ENCODE measurements at places on chromosomes 12 and 14.

DNA sequence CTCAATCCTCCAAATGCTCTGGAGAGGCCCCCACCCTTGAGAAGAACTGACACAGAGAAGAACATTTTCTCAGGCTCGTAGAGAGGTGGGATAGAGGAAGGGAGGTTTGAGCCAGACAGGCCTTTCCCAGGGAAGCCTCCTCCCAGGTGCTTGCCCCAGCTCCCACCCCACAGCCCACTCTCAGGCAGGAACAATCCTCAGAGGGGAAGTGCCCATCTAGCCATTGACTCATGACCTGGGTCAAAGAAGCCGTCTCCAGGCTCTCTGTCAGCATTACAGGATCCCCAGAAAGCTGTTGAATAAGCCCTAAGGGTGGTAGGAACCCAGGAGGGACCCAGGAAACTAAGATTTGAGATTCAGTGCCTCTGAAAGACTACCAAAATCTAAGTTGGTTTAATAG lies 3.8 kb downstream of the AQP6 start:
- no peak for DNase-seq

- DNase-seq = no peak
Observed at GRCh38 chr12:118166946-118167345, 31.0 kb downstream of the PEBP1 start.

- no peak for DNase-seq
Observed at GRCh38 chr12:56205445-56205844, 16.2 kb upstream of the SMARCC2 start.

- DNase-seq = peak; percentile 57
Observed at GRCh38 chr12:93167841-93168492, 209.8 kb upstream of the NUDT4 start.

DNA sequence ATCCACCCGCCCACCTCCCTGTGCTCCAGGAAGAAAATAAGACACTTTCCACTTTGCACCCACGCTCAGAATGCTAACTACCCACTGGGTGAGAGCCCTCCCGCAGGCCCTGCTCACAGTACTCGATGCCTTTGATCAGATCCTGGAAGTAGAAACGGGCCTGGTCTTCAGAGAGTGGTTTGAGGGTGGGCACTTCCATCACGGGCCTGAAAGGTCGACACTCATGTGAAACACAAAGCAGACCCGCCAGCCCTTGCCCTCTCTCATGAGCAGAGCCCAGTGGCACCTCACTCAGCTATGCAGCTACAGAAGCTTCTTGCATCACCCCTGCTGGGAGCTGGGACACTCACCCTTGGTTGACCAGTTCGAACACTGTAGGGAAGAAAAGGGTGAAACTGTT lies 41.1 kb downstream of the CAMKK2 start:
- peak; percentile 56 for DNase-seq

DNA sequence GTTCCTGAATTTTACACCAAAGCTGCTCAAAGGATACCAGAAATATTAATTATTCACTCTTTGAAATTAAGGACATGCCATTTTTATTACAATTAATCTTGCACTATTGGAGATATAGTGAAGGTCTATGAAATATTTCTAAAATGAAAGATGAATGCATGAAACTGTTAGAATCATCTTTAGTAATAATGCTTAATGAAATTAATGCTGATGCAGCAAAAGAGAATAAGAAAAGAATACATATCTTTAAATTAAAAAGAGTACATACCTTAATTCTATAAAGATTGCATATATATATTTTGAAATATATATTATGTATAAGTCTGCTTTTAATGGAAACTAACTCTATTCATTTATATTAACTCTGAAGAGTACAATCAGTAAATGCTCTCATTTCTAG lies 236.0 kb downstream of the ALX1 start:
- no peak for DNase-seq

GRCh38 chr12:111557271-111558106 lies 41.6 kb downstream of the ATXN2 start:
- no peak for DNase-seq

GRCh38 chr12:76962099-76962498 lies 83.3 kb upstream of the CSRP2 start:
- no peak for DNase-seq

GRCh38 chr14:94775871-94776210 lies 5.9 kb upstream of the GSC start:
- no peak for DNase-seq

- no peak for DNase-seq
Observed at GRCh38 chr14:55254581-55254980, 16.6 kb upstream of the FBXO34 start.

- peak; percentile 43 for DNase-seq
Observed at GRCh38 chr14:70894868-70895267, 12.4 kb upstream of the PCNX1 start.

DNA sequence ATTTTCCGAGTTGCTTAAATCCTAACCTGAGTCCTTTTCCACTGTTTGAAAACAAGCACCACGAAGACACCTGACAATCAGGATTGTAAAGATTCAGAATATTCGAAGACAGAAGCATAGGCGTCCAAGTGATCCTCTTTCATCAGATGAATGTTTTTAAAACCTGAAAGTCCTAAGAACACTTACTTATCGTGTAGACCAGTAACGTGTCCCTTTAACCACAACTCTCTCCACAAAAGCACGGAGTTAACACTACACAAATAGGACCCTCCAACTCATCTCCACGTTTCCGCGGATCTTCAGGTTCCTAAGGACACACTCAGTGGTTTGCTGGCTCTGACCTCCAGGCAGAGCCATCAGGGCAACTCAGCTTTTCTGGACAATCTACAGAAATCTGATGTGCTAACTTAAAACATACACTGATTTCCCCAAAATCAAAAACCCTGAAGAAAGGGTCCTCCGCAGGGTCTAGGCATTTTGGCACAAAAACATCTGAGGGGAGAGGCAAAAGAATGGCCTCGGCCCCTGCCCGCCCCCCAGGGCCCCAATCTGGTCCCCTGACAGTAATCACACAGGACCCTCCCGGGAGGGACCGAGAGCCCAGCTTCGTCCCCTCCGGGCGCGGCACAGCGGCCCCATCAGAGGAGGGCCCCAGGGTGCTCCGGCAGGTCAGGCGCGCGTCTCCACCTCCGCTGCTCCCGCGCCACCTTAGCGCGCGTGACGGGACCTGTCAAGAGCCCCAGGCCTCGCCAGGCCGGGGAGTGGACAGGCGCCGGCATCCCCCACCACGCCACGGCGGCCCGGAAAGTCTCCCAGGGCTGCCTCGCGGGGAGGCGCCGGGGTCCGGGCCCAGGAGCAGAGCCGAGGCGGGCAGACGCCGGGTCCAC lies 925 bp downstream of the DICER1 start:
- peak; percentile 68 for DNase-seq

DNA sequence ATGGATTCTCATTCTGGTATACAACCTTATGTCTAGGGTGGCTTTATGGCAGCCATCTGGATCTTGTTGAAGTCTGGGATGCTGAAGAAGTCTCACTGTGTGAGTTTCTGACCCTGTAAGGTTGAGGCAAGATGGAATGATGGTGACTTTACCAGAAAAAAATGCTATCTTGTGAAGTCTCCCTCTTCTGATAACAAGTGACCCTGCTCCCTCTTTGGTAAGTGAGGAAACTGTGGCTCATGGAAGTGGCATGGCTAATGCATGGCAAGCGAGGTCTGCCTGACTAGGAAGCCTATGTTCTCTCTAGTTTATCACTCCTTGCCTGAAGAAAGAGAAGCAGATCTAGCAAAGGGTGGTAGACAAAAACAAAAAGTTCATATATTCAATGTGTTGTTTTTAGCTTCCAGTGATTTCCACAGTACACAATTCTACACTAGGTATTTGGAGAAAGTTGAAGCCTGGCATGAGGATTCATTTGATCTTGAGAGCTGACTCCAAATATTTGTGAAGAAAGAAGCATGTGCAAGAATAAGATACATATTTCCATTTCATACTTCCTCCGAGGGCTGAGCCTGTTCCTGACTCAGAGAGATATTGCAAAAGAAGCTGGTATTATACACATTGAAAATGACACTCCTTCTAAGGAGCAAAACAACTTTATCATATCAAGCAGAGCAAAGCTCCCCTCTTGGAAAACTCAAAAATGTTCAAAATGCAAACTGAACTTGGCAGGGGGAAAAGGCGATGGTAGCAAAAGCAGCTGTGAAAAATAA lies 63.6 kb downstream of the HELB start:
- no peak for DNase-seq

- no peak for DNase-seq
Observed at GRCh38 chr12:132807295-132808092, 21.2 kb downstream of the GOLGA3 start.

DNA sequence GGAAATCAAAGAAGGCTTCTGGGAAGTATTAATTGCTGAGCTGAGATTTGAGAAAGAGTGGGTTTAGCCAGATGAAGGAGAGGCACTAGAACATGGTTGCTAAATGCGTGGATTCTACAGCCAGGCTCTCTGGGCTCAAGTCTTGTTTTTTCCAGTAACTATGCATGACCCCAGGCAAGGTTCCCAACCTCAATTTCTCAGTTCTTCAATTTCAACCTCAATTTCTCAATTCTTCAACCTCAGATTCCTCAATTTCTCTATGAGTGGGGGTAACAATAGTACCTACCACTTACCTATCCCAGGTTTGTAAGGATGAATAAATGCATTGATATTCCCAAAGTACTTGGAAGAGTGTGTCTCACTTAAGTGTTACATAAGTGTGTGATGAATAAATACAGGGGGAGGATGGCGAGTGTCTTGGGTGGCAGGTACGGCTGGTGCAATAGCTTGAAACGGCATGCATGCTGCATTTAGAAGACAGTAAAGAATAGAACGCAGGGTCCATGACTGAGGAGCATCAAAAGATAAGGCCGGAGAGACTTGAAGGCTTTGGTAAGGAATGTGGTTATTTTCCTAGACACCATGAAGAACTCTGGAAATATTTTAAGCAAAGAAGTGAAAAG lies 149.1 kb upstream of the ATP2B1 start:
- DNase-seq = no peak

DNA sequence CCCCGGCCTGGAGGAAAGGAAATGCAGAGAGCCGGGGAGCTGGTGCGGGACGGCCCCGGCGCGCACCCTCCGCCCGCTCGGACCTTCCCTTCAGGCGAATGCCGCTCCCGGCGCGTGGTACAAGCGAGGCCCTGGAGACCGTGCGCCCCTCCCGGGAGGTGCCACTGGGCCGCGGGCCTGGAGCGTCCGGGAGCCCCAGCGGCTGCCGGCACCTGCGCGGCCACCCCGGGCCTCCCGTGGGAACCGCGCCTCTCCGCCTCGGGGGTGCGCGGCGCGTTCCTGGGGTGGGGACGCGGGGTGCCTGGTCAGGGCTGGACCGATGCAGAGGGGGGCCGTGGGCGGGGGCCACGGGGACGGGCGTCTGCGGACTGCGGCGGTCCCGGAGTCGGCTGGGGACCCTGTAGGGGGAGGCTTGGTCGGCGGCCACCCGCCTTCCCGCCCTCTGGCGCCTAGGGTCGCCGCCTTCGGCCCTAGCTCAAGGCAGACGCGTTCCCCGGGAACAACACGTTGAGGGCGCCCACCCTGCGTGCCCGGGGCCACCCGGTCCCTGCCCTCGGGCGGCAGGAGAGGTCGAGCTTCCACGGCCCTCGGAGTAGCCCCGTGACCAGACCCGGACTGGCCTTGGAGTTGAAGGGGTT lies 599 bp downstream of the PAPLN start:
- DNase-seq = peak; percentile 47

DNA sequence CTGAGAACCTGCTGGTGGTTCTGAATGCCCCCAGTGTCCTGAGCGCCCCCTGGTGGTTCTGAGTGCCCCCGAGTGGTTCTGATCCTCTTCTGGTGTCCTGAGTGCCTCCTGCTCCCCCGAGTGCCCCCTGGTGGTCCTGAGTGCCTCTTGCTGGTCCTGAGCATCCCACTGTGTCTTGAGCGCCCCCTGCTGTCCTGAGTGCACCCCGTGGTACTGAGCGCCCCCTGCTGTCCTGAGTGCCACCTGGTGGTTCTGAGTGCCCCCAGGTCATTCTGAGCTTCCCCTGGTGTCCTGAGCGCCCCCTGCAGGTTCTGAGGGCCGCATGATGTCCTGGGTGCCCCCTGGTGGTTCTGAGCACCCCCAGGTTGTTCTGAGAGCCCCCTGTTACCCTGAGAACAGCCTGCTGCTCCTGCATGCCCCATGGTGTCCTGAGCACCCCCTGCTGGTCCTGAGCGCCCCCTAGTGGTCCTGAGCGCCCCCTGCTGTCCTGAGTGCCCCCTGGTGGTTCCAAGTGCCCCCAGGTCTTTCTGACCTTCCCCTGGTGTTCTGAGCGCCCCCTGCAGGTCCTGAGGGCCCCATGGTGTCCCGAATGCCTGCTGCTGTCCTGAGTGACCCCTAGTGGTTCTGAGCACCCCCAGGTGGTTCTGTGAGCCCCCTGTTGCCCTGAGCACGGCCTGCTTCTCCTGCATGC lies 1165.4 kb downstream of the TMEM121 start:
- DNase-seq = no peak

DNA sequence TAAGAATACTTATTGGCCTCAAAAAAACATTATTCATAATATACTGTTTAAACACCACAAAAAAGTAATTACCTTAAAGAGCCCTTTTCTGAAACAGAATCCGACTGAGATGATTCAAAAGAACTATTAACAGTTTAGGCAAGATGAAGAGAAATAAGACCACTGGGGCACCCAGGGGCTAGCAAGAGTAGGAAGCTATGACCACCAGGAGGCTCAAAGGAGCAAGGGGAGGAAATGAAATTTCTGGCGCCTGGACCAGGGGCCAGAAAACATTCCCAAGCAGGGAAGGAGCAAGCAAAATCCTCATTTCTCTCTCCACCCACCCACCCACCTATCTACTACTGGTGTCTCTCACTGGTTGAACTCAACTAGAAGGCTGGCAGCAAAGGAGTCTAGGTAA lies 6.3 kb upstream of the DCAF4 start:
- DNase-seq = no peak

DNA sequence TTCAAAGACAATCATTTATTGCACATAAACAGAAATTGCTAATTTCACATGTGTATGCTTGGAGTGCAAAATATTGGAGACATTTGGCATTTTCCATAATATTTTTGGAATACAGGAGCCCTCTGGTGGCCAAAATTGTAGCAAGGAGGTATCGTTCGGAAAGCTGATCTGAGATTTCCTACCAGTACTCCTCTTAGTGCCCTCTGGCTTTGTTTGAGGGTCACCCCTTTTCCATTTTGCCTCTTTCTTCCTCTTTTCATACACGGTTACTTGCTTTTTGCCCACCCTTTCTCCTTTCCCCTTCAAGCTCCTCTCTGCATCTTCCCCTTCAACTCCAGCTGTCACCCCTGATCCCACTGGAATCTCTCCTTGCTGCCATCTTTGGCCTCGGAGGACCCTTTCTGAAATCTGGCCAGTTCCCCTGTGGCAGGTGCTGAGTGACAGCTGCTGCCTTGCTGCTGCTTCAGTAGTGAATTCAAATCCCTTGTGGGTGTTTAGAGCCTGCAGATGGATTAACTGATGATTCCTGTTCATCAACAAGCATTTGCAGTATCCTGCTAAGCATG lies 164.6 kb upstream of the PARP11 start:
- peak; percentile 87 for DNase-seq

GRCh38 chr12:120227233-120228040 lies 26.5 kb upstream of the RPLP0 start:
- DNase-seq = no peak
